Lower lobe of right lung (tissue), 2 donors: ENCODE measurements at places on chromosomes 12 and 14.

GRCh38 chr14:93895023-93895604 is 32.0 kb upstream of the FAM181A start:
- no peak for DNase-seq

GRCh38 chr12:19908830-19909229 is 459.5 kb upstream of the PDE3A start:
- DNase-seq = no peak

GRCh38 chr12:31362759-31363415 is 36.9 kb upstream of the SINHCAF start:
- peak; percentile 54 for DNase-seq

DNA sequence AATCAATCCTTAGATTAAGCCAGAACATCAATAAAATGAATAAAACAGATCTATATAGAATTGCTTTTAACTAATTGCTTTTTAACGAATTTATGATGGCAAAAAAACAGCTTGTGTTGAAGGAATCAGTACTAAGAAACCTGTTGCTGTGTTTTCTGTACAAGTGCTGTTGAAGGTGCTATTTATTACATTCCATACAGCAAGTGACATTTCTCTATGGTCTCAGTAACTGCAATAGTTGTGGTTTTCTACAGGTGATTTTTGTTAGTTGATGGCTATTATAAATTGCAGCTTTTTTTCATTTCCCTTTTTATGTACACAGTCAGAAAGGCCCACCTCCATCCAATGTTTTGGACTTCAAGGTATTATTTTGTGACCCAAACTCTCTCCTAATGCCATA is 56.6 kb downstream of the SLC2A13 start:
- no peak for DNase-seq

- no peak for DNase-seq
These were observed 7.4 kb downstream of the TMEM120B start for GRCh38 chr12:121719926-121720414.
